Epithelial cell of prostate (primary cell): ENCODE measurements at places on chromosomes 12 and 14.
A peak's percentile ranks its signal among the peaks of the same experiment; 100 is the strongest.

GRCh38 chr14:90870950-90871604, 54.8 kb upstream of the TTC7B start:
- peak; percentile 24 for DNase-seq

- DNase-seq, result no peak
These were observed 102.3 kb downstream of the TRMT5 start for GRCh38 chr14:60878536-60878935.

DNA sequence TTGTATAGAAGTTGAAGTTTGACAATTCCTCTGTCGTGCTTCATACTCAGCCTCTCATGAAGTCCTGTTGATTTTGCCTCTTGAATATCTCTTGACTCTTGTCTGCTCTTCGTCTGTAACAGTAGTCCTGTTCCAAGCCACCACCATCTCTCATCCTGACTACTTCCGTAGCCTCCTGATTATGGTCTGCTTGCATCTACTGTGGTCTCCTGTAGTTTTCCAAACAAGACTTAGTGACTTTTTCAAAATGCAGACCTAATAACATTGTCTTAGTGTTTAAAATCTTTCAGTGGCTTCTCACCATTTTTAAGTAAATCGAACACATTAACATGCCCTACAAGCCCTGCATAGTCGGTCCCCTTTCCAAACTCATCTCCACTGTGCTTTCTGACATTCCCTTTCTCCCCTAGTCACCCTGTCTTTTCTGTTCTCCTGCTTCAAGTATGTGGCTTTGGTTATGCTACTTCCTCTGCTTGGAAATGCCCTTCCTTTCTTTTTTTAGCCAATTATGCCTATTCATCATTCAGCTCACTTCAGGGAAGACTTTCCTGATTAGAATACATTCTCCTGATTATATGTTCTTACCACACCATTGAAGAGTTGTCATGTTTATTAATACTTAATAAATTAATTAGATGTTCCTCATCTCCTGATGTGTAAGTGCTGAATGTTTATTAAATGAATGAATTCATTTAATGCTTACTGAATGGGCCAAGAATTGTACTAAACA, 2.0 kb downstream of the SCYL2 start:
- no peak for DNase-seq

DNA sequence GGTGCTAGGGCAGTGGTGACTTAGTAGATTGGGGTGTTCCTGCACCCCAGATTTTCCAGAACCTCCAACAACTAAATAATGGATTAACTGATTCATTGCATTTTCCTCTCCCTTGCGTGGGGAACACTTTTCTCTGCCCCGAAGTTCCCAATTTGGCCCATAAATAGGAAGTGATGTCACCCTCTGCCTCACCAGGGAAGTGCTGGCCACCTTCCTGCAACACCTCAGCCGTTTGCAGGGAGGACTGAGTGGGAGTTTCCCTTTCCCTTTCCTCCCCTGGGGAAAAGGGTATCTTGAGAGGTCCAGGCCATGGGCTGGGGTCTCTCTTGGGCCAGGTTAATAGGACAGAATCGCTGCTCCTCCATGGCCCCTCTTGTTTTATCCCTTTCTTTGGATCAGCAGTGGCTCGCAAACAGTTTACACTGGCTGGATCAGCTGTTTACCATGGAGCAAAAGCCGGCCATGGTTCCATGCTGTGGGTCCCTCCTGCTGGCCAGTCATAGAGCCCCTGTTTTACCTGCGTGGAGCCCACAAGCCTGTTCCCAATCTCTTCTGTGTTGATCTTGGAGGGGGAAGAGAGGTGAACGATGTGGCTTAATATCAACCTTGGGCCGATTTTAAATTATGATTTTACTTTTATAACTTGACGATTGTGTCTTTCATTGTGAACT, 91.6 kb upstream of the VRK1 start:
- DNase-seq, result no peak

DNA sequence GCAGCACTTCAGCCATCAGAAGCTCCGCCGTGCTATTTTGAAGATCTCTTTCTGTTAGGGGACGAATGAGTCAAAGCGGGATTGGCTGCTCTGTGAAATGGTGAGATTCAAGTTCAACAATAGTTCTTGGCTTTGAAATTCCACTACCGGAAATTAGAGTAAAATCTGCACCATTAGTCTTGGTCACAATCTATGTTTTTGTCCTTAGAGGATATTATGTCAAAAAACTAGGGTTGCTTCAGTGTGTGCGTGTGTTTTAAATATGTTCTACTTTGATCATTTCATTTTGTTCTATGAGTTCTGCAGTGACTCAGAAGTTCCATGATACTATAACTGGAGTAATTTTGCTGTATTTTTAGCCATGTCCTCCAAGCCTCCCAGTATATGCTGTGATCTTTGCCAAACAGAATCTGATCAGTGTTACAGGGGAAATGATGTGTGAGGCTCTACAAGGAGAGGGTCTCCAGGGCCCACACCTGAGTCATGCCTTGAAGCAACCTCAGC, 22.6 kb downstream of the GPHB5 start:
- no peak for DNase-seq

- DNase-seq, result no peak
These were observed 69.2 kb downstream of the LIN7A start for GRCh38 chr12:80868576-80868975.

DNA sequence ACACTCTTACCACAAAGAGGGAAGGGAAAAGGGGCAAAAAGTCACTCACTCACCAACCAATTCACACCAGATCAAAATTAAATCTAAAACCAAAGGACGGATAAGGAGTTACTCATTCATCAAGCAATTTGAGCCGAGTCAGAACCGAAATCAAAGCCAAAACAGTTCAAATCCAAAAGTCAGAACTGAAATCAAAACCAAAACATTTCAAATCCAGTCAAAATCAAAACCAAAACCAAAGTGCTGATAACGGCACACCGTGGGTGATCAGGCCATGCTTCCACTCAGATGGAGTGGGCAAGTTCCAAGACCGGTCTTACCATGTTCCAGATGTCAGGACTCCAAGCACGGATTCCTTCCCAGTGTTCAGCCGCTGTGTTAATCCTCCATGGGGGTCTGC, 139.5 kb downstream of the SLC38A6 start:
- no peak for DNase-seq

GRCh38 chr12:75162845-75163244, 46.8 kb downstream of the KCNC2 start:
- DNase-seq, result peak; percentile 6

DNA sequence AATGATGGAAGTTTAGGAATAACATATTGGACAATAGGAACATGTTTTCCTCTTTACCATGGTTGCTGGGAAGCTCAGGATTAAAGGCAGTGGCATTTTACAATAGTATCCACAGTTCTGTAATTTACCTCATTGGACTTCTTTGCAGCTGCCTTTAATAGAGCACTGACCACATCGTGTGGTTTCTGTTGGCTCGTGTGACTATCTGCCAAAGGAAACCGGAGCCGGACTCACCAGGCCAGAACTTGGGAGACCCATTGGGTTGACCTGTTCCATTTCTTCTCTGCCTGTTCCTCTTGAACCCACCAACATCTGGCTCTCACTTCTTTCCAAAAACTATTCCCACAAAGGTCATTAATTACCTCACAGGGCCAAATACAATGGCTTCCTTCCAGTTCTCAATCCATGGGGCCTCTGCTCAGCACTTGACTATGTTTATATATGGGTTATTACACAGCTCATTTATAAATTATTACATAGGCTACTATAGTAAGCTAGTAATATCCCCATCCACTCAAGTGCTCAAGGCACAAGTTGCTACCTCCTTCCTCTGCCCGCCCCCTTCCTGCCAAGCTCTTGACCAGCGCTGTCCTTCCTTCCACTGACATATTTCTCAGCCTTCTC, 121.5 kb upstream of the VASH1 start:
- DNase-seq, result no peak

DNA sequence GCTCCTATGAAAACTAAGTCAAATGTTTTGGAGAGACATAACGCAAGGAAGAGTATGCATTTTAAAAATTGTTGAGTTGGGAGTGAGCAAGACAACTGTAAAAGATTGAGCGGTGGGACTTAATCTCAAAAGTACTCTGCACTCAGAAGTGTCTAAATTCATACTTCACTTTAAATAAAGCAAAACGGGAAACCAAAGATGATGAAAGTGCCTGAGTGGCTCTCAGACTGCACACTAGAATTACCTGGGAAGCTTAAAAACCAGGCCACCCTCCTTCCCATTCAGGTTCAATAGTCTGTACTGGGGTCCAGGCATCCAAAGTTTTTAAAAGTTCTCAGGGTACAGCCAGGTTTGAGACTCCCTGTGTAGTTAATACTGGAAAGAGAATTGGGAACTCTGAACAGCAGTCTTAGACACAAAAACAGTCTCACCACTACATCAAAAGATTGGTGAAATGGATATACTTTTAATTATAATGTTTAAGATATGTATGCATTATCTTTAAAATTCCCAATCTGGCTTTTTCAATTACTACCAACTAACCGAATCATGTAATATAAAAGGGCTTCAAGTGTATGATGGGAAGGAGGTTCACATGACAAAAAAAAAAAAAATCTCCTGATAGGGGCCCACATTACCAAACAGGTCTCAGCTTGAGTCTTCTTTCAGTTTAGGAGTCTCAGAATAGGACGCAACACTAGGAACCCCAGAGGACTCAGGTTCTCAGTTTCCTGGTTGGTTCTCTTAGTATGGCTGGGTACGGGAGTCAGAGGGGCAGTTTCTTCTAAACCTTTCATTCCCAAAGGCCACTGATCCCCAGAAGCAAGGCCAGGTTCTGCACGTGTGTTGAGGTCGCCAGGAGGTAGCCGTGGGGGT, 1.0 kb downstream of the HOMEZ start:
- no peak for DNase-seq

DNA sequence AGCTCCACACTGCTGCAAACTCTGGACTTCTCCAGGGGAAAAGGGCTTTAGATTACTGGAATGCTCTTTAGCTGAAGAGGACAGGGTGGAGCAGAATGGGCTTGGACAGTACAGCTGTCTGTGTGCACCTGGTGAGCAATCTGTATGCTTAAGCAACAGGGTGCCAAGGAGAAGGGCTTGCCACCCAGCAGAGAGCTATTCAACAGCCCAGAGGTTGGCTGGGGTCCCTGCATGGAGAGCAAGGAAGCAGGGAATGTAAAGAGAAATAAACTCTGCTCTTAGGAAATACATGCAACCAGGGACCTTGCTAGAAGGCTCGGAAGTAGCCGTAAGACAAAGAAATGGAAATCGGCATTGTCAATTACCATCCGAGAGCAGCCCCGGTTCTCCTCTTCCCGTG, 53.0 kb upstream of the CORO1C start:
- no peak for DNase-seq

GRCh38 chr14:30894923-30895515, 20.7 kb downstream of the COCH start:
- no peak for DNase-seq

GRCh38 chr14:21384494-21384851, 654 bp upstream of the SUPT16H start:
- no peak for DNase-seq

GRCh38 chr14:33561488-33562175, 389.2 kb downstream of the EGLN3 start:
- DNase-seq, result no peak
